Colonic mucosa (tissue), 4 donors: ENCODE measurements at places on chromosomes 7 and 10. TPM values are rescaled to one million over a fixed set of nuclear protein-coding genes. Genes with fewer than 3 reads are reported as not detected.

The THSD7A gene
- total RNA-seq, result 2.3 TPM

The BAZ1B gene
- 43.9 TPM for total RNA-seq

The COL17A1 gene
- total RNA-seq, result 249 TPM

The OR13A1 gene
- not detected for total RNA-seq

The GSTO2 gene
- 12.8 TPM for total RNA-seq

The CYP3A5 gene
- total RNA-seq, result 112 TPM

The NAT16 gene
- total RNA-seq, result not detected

The SPDYE3 gene
- total RNA-seq, result not detected

The TUBAL3 gene
- 12.8 TPM for total RNA-seq

The GHRHR gene
- not detected for total RNA-seq

The ADCYAP1R1 gene
- 0.90 TPM for total RNA-seq

The SPOCK2 gene
- total RNA-seq, result 6.5 TPM

The ZCWPW1 gene
- total RNA-seq, result 1.3 TPM

The SGMS1 gene
- 19.4 TPM for total RNA-seq

DNA sequence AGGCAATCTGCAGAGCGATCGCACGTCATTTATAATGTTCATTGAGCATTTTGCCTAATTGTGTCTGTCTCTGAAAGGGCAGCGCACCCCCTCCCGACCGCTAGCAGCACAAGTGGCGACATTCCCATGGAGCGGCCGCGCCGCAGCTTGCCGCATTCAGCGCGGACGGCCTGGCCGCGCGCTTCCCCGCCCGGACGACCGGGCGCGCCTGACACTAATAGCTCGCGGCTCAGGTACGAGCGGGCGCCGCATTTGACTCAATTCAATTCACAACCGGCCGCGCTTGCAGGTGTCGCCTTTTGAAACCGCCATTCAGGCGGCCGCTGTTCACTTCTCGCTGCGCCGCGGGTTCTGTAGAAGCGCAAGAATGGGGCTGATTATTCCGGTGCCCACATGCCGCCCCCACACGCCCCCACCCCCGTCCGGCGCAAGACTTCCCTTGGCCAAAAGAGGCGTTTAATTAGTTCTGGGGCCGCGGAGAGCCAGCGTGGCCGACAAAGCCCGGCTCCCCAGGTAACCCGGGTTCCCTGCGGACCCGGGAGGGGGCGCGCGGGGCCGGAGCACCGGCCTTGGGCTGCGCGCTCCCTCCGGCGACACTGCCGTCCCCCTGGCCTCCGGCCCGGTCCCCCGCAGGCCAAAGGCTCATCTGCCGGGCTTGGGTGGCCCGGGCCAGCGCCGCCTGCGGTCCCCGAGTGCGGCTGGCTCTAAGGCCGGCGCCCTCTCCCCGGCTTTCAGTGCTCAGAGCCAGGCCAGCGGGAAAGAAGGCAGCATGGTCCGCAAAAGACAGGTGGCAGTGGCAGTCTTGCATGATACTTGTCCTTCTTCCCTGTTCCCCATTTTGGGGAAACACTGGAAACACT, 18.7 kb upstream of the PTF1A start:
- no peak for DNase-seq

- no peak for DNase-seq
Measured at GRCh38 chr10:35398908-35399307, 62.6 kb downstream of the CCNY start.

GRCh38 chr7:33639552-33640197, 265.7 kb upstream of the BMPER start:
- no peak for DNase-seq

- no peak for DNase-seq
Measured at GRCh38 chr10:6400331-6400730, 179.7 kb downstream of the PRKCQ start.

DNA sequence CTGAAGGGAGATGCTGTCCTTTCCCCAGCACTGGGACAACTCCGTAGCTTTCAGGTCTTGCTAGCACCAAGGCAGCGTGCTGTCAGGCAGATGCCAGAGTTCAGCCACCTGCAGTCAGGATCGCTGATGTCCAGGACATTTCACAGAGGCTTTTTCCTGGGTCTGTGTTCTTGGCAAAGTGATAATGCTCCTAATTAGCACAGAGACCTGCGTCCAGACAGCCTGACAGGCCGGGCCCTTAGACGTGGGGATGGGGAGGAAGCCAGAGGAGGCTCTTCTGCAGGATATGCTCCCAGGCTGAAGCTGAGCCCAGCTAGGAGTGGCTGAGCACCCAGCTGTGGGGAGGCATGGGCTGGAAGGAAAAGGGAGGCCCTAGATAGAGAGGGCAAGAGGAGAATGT, 82.5 kb upstream of the TBX20 start:
- DNase-seq, result no peak

- DNase-seq, result peak; percentile 8
Measured at GRCh38 chr10:46224414-46224682, 62.4 kb upstream of the ANTXRL start.

GRCh38 chr7:28533731-28534531, 121.6 kb downstream of the CREB5 start:
- peak; percentile 23 for DNase-seq

DNA sequence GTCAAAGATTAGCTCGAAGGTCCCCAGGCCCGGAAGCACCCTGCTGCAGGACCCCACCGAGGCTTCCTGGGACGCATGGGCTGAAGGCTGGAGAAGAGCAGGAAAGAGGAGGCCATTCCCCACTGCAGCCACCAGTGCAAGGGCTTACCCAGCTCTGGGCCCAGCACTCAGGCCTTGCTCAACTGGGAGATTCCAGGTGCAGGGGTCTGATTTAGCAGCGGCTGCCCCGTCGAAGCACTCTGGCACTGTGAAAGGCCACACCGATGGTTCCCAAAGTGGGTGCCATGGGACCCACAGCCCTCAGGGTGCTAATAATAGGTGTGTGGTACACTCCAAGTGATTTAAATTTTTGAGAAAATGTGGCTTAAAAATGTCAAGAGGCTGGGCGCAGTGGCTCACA, 130.9 kb downstream of the OAT start:
- no peak for DNase-seq

- DNase-seq, result no peak
Measured at GRCh38 chr7:7428806-7429205, 106.9 kb downstream of the COL28A1 start.

DNA sequence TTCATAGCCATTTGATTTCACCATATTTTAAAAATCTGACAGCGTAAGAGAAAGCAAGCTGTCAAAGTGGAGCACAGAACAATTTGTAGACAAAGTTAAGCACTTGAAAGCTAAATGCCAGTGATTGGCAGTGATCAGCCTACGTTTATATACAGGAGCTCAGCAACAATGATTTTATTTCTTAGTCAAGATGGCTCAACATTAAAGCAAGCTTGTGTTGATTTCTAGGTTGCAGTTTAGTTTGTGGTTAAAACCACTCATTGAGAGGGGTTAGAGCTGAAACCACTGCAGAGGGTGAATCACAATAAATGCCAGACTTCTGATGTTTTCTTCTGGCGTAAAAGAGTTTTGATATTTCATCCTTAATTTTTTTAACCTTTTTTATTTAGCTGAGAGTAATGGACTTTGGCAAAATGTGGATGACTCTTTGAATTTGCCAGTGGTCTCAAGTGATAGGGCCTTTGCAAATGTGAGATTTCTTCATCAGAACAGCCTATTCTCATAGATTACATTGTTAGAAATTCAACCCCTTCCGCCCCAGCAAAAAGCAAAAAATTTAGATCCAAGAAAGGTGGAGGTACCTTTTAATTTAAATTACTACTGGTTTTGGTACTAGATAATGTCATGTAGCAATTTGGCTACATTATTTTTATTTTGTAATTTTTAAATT, 73.8 kb downstream of the SHOC2 start:
- DNase-seq, result no peak

GRCh38 chr7:8217200-8218068, 44.5 kb downstream of the ICA1 start:
- DNase-seq, result peak; percentile 32

DNA sequence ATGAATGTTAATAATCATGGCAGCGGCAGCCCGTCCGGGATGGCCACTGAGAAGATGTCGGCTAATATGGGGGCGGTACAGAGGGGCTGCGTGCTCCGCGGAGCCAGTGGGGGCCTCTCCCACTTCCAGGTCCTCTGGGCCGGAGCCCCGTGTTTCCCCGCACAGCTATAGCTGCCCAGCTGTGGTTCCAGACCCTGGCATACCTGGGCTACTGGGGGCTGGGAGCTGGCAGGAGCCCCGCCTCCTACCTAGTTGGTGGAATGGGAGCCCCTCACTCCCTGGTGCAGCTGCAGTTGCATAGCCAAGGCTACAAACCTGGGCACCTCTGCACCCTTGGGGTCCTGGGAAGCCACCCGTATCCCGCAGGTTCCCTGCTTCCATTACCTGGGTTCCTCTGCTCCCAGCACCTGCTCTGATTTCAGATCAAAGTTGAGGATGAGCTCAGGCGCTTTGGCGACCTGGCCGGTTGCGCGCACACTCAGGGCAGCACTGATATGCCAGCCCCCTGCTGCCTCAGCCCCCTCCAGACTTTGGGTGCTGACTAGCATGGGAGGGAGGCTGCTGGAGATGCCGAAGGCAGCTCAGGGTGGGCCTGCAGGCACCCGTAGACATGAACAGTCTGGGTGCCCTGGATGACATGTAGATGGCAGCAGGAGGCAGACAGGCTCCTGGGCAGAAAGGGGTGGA, 236.5 kb upstream of the SEMA3D start:
- DNase-seq, result no peak

- no peak for DNase-seq
Measured at GRCh38 chr10:64484811-64485330, 963.7 kb downstream of the REEP3 start.

DNA sequence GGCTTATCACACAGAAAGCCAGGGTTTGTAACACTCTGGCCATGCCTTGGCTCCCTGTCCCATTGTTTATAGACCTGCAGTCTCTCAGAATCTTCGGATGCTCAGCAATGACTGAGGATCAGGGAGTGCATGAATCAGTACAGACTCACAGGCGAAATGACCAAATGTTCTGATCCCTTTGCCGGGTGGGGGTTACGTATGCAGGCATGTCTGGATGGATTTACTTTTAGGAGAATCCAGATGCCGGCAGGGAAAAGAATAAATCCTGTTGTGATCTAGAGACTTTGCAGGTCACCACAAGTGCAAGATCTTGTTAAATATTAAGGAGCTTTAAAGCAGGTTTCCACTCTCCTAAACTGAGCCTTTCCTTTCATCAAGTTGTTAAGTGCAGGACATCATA, 149.5 kb downstream of the SFMBT2 start:
- DNase-seq, result no peak

DNA sequence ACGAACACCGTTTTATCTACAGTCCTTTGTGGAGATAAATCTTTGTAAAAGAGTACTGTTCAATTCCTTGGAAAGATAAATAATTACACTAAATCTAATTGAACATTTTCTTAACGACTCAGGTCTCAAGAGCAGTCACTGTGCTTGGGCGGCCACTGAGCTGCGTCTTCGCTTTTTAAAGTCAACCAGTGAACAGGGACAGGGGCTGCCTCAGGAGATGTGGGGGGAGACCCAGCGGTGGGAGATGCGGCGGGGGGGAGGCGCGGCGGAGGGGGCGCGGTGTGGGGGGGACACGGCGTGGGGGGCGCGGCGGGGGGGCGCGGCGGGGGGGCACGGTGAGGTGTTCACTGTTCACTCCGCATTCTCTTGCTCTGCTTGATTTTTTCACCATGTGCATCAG, 39.8 kb downstream of the CAMK2B start:
- DNase-seq, result no peak

DNA sequence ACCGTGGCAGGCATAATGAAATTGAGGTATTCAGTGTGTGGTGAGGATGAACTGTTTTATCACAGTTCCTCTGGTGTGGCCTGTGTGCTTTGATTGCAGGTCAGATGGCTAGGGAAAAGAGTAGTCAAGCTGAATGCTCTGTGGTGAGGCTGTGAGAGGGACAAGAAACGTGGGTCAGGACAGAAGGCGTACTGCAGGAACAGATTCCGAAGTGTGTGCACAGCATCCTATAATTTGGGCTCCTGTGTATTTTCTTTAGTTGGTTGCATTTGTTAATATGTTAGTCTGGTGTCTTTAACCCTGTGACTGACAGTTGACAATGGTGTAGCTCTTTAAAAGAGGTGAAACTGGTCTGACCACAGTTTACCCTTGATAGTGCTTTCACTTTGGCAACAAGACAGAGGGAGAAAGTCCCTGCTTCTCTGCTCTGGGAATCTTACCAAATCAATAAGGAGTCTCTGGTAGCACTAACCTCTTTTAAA, 76.5 kb downstream of the AUTS2 start:
- no peak for DNase-seq

- DNase-seq, result no peak
Measured at GRCh38 chr7:55534262-55534915, 37.9 kb downstream of the VOPP1 start.

- no peak for DNase-seq
Measured at GRCh38 chr7:78329001-78329655, 530.6 kb downstream of the PHTF2 start.

DNA sequence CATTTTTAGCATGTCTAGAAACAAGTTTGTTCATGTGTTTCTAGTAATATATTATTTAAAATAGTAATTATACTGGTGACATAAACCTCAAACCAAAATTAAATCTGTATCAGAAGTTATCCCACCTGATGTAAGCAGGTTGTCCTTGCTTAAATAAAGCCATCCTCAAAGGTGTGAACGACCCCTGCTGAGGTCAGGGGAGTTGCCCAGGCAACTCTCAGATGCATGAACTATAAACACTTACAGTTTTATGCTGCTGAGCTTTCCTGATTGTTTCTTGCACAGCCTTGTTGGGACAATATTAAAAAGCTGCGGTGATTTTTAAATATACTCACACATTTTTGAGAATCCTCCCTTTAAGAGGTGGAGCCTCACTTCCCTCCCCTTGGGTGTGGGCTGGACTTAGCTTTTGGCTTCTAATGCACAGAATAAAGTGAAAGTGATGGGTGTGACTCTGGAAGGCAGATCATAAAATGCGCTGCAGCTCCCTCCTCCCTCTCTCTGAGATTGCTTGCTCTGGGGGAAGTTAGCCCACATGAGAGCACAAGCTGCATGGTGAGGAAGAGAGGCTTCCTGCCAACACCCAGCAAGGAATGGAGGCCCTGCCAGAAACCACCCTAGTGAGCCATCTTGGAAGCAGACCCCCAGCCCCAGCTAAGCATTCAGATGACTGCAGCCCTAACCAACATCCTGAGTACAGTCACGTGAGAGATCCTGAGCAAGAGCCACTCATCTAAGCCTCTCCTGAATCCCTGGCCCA, 152.7 kb downstream of the SKIDA1 start:
- peak; percentile 79 for DNase-seq
